ENCODE measurements at places on chromosomes 16 and 17.

- peak; percentile 78 for DNase-seq
These were observed 789 bp upstream of the CCDC57 start for GRCh38 chr17:82213251-82214011.

- no peak for DNase-seq
These were observed 383.2 kb upstream of the CCL2 start for GRCh38 chr17:33871720-33872540.

- peak; percentile 16 for DNase-seq
These were observed 10.2 kb upstream of the HOXB9 start for GRCh38 chr17:48636177-48637018.

DNA sequence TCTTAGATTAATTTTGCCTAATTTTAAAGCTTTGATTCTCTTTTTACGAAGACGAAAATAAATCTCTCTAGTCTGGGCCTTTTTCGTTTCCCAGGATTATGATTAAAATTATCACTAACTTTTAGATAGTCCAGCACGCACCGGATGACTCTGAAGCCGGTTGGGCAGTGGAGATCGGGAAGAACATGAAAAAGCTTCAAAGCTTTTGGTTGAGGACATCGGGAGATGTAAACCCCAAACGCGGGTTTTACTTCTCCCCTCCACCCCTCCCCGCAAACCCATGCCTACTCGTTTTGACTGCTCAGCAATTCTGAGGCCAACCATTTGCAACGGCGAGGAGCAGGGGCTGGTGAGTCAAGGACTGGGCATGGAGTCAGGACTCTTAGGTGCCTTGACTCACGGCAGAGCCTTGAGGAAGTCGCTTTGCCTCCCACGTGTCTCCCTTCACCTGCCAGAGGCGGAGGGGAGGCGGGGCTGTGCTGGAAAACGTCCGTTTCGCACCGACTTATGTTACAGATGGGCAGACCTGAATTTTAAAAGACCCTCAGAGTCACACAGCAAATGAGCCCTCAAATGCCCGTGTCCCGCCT lies 989 bp upstream of the DUSP14 start:
- DNase-seq, result peak; percentile 93

- DNase-seq, result no peak
These were observed 15.1 kb upstream of the ITGB4 start for GRCh38 chr17:75706042-75706728.

DNA sequence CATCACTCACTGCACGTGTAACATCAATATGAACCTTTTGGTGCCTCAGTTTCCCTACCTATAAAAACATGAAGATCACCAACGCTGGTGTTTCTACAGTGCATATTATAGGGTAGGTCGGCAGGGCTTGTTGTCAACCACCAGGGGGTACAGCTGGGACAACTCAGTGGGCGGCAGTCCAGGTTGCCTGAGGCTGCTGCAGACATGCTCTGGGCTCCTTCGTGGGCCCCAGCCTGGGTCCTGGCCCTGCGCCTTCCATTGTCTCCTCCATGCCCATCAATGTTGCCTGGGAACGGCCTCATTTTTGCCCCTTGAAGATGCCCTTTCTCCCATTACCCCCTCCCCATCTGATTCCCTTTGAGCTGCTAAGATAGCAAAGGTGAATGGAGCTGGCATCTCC lies 89.8 kb downstream of the GSG1L start:
- DNase-seq, result no peak

- DNase-seq, result no peak
These were observed 1.1 kb downstream of the BCO1 start for GRCh38 chr16:81239367-81240121.

DNA sequence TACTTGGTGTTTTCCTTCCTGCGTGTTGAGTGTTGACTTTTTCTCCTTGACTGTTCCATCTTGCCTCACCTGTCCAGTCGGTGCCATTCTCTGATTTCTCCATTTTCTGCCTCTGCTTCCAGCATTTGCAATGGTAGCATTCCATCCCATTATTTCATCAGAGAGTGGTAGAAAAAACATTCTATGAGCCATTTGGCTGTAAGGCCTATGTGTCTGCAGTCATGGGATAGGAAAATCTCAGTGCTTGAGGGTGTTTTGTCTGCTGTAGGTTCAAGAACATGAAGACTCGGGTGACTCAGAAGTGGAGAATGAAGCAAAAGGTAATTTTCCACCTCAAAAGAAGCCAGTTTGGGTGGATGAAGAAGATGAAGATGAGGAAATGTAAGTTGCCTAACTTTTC lies 2.7 kb downstream of the UTP18 start:
- DNase-seq, result peak; percentile 77

GRCh38 chr16:3235856-3236669 lies 1.1 kb upstream of the ZNF200 start:
- no peak for DNase-seq

Measured in choroid plexus epithelial cell (primary cell).